ENCODE measurements at places on chromosomes 3 and 15.

GRCh38 chr15:69979262-69979661, 118.5 kb downstream of the TLE3 start:
- DNase-seq = peak; percentile 71

- no peak for DNase-seq
Measured at GRCh38 chr3:49715611-49716121, 3.8 kb downstream of the AMIGO3 start.

GRCh38 chr3:73661265-73661664, 36.5 kb upstream of the PDZRN3 start:
- DNase-seq = no peak

GRCh38 chr3:97871801-97872524, 50.2 kb downstream of the CRYBG3 start:
- DNase-seq = no peak

DNA sequence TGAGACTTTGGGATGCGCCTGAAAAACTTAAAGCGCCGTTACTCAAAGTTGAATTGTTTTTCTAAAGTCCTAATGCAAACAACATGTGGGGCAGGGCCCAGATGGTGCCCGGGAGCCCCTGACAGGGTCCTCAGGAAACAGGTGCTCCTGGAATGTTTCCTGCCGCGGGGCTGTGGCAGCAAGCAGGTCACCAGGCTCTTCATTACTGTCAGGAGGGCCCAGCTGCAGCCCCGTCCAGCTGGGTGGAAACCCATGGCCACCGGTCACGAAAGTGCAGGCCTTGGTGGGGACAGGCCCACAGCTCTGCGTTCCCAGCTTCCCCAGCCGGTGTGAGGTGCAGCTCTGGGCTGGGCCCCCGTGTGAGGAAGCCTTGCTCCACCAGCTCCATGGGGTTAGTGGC, 63.9 kb upstream of the GATA2 start:
- DNase-seq = no peak

DNA sequence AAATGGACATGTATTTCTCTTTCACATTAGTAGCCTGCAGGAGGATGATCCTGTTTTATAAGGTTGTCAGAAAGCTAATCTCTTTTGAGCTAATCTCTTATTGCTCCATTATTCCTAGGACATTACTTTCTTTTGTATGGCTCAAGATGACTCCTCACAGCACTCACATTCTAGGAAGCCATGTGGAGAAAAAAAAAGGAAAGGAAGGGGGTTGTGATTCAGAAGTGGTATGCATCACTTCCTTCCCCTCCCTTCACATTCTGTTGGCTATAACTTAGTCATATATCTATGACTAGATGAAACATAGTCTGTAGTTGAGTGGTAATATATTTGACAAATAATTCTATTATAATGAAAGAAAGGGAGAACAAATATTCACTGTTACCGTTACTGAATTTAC, 168.8 kb upstream of the TTC14 start:
- DNase-seq = no peak

DNA sequence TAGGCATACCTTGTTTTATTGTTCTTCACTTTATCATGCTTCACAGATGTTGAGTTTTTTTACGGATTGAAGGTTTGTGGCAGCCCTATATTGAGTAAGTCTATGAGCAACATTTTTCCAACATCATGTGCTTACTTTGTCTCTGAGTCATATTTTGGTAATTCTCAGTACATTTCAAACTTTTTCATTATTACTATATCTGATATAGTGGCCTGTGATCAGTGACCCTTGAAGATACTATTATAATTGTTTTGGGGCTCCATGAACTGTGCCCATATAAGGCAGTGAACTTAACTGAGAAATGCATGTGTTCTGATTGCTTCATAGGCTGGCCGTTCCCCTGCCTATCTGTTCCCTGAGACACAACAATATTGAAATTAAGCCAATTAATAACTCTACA, 42.8 kb upstream of the NSMCE3 start:
- no peak for DNase-seq

DNA sequence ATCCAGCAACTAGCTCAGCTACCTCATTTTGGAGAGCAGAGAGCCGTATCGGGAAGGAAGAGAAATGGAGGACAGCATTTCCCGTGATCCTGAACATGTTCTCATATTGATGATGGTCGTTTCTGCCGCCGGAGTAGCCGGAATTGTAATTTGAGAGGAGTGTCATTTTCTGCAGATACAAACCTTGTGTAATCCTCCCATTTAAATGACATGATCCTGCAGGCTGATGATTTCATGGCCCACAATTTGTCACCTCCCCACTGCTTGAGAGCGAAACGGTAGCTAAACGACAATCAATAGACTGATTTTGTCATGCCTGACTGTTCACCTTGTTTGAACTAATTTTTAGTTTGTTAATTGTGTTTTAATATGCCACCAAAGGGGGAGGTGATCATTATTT, 126.5 kb upstream of the CNTN6 start:
- DNase-seq = no peak

- no peak for DNase-seq
Measured at GRCh38 chr3:49410846-49411534, 786 bp downstream of the RHOA start.

- DNase-seq = no peak
Measured at GRCh38 chr15:25249236-25250010, 189.4 kb downstream of the UBE3A start.

DNA sequence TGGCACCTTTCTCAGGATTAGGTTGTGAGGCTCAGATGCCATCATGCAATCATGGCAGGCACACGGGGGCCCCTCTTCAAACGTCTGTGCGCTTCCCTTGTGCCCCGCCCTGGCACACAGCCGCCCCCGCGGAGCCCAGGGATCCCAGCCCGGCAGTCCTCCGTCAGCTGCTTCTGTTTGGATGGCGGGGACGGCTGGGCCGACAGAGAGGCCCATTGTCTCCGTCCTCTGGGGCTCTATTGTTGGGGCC, 849 bp upstream of the HDAC11 start:
- no peak for DNase-seq

- no peak for DNase-seq
Measured at GRCh38 chr3:194023501-194024280, 112.3 kb upstream of the HES1 start.

All from GM13977 (cell line).